Mesothelial cell of epicardium (in vitro differentiated cells): ENCODE measurements at places on chromosomes 16 and 17. TPM values are rescaled to one million over a fixed set of nuclear protein-coding genes. Genes with fewer than 3 reads are reported as not detected.

The NPIPA5 gene
- total RNA-seq, result 10.3 to 12.4 TPM (median 11.0 TPM) in 3 replicates

The CD300A gene
- total RNA-seq, result not detected in 3 replicates

The PMP22 gene
- 49.4 to 52.5 TPM (median 50.4 TPM) in 3 replicates for total RNA-seq

The KRTAP2-3 gene
- total RNA-seq, result 0.45 to 0.91 TPM (median 0.69 TPM) in 3 replicates

The NFATC2IP gene
- 48.6 to 58.2 TPM (median 48.7 TPM) in 3 replicates for total RNA-seq

The AANAT gene
- total RNA-seq, result 0.22 to 0.40 TPM in 2 of 3 replicates, not detected in the other

The RAB37 gene
- total RNA-seq, result 0.16 to 0.38 TPM (median 0.24 TPM) in 3 replicates
